ENCODE measurements at places on chromosomes 6 and 20. TPM values are rescaled to one million over a fixed set of nuclear protein-coding genes. Genes with fewer than 3 reads are reported as not detected.

- no peak for DNase-seq
These were observed 39.8 kb upstream of the ARHGAP18 start for GRCh38 chr6:129749749-129750120.

- no peak for DNase-seq
These were observed 21.2 kb upstream of the APMAP start for GRCh38 chr20:25013478-25014380.

GRCh38 chr20:41615676-41616075, 2.5 kb downstream of the CHD6 start:
- DNase-seq: no peak

The CTSZ gene
- total RNA-seq: 131 TPM

- DNase-seq: no peak
These were observed 117.6 kb downstream of the SULF2 start for GRCh38 chr20:47667531-47668312.

DNA sequence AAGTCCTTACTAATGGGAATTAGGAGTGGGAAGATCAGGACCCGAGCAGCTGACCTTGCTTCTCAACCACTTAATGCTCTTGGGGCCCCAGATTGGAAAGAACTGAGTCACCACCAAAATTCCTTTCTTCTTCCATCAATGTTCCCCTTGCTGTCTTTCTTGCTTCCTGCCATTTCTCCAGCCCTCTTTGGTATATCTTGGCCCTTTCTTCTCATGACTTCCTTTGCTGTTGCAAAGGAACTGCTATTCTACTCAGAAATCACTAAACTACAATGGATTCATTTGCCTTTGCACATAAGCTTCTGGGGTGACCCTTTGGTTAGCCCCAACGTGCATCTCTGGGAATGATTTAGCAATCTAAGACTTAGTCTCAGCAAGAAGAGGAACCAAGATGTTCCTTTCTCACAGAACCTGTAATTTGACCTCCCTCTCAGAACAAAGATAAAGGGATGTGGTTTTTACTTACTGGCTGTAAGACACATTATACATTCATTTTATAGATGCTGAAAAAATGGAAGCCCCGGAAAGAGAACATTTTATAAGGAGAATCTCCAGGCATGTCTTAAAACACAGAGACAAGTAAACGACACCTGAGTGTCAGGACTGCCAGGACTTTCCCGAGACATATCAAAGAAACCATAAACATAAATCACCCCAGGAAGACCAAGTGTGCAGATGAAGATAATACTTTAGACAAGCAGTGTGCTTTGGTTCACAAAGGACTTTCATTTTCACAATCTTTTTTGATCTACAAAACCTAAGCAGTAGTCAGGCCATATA, 99.0 kb upstream of the TNFAIP3 start:
- no peak for DNase-seq

DNA sequence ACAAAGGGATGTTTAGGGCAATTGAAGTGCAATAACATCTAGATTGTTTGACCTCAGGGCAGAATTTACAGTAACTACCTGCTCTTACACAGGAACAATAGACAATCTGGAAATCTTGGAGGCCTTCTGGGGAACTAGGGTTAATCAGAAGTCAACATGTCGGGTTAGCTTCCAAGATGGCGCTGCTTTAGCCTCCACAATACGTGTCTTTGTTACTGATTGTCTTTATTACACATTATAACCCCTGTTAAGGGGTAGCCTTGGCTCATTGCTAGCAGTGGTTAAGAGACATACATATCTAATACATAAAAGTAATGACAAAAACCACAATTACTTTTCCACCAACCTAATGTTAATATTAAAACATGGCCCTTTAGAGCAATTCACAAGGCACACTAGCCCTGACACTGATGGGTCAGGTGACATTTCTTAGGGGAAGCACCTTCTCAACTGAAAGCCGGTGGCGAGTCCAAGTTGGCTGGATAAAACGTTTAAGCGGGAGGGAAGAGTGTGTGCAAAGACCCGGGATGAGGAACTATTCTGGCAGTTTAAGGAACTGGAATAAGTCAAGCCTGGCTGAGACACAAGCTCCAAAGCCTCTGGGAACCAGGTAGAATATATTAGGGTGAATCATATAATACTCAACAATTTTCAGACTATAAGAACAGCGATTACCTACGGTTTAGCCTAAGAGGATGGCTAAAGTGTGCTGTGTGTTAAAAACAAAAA, 236.9 kb downstream of the BCAS1 start:
- no peak for DNase-seq

The BTN1A1 gene
- total RNA-seq: not detected

GRCh38 chr20:21450572-21450971, 53.2 kb upstream of the NKX2-4 start:
- DNase-seq: no peak

The TCF15 gene
- total RNA-seq: 11.1 TPM

GRCh38 chr20:4672948-4673347, 48.8 kb upstream of the PRND start:
- DNase-seq: no peak

- DNase-seq: peak; percentile 85
These were observed 129.8 kb downstream of the PREX1 start for GRCh38 chr20:48697845-48698491.

The CFAP206 gene
- 0.11 TPM for total RNA-seq

DNA sequence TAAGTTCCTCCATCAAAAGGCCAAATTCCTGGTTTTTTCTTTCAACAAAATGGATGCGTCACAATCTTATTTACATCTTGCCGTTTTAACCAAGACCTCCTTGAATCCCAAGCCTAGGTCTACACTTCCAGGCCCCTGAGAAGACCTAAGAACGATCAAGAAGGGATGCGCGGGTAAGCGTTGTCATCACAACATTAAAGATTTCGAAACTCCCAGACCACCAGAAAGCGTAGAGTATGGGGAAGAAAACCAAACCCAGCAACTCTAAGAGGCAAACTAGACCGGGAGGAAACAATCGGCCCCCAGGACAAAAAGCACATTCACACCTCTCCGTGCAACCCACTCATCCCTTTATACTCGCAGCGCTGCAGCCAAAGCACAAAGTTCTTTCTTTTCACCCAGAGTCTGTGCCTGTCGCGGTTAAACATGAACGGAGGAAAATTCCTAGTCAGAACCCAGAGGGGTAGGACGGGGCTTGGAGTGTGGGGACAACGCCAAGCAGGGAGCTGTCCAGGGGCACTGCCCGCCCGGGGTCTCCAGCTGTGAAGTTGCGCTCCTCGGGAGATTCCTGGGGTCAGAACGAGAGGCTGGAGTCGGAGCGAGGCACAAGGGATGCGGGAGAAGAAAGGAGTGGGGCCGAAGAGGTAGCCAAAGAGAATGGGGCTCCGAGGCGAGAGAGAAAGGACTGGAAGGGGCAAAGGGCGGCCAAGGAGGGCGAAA, 725 bp downstream of the OSER1 start:
- no peak for DNase-seq

The C6orf15 gene
- not detected for total RNA-seq

The EYA4 gene
- total RNA-seq: 15.4 TPM

The ARFGEF3 gene
- total RNA-seq: 2.0 TPM

The MYCT1 gene
- 15.0 TPM for total RNA-seq

- no peak for DNase-seq
These were observed 62.5 kb upstream of the TIAM2 start for GRCh38 chr6:154932515-154933027.

- DNase-seq: no peak
These were observed 32.0 kb downstream of the GNAS-AS1 start for GRCh38 chr20:58818586-58819285.

DNA sequence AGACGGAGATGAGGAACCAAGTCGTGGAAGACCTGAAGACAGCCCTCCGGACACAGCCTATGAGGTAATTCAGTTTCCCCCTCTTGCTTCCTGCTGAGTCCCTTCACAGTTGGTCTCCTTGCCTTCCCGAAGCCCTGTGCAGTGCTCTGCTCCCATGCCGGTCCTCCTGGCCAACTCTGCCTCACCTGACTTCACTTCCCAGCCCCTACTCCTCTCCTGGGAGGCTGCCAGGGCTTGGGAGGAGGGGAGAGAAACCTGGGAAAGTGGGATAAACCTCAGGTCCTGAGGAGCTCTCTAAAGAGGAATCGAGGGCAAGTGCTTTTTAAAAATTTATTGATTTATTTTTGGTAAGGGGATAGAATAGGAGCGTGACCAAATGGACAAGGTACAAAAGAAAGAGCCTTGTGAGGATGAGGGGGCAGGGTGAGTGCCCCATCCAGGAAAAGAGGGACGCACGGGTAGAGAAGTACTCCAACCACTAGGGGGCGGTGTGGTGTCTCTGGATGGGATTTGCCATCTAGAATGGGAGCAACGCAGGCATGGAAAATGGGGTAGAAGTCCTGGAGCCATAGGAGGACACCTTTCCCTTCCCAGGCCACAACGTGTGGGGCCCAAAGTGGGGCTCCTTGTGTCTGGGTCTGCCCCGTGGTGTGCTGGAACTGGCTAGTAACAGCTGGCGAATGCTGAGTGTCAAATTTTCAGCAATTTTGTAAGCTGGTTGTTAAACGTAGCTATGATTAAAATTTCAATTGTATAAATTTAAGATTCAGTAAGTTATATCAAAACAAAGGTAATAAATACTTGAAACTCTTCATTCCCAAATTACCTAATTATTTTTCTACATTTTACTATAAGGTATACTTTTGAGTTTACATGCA, 69.0 kb downstream of the MOCS1 start:
- DNase-seq: peak; percentile 67

DNA sequence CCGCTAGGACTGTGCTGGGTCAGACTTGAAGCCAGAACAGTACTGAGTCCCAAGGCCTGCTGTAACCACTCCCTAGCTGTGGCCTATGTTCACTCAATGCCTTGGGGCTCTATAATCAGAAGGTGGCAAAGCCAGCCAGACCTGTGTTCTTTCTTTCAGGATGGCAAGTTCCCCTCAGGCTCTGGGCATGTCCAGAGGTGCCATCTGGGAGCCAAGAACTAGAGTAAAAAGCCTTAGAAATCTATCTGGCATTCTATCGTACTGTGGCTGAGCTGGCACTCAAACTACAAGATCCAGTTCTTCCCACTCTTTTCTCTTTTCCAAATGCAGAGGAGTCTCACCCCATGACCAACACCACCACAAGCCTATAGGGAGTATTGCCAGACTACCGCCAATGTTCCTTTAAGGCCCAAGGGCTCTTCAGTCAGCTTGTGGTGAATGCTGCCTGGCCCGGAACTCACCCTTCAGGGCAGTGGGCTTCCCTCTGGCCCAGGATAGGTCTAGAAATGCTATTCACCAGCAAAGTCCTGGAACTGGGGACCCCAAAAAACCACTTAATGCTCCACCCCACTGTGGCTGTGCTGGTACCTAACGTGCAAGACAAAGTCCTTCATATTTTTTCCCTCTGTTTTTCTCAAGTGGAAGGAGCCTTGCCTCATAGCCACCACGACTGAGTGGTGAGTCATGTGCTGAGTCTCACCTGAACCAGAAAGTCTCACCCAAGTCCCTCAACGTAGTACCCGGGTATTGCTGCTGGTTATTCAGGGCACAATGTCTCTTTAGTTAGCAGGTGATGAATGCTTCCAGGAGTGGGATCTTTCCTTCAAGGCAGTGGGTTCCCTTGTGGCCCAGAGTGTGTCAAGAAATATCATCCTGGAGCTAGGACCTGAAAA, 8.6 kb upstream of the SIRPB2 start:
- DNase-seq: no peak

DNA sequence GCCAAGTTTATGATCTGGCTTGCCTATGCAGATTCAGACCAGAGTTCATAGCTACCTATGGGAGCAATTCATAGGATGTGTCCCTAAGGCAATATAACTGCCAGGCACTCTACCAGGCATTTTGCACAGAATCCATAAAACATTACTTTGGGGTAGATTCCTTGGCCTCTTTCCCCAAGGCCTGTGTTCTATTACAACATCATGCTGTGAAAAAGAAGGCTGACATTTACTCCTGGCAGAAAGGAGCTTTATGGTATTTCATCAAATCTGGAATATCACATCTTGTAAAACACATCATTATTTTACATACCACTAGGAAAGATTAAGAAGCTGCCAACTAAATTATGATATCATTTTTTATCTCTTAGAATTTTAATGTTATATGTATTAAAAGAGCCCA, 287.0 kb upstream of the MARCKS start:
- DNase-seq: no peak

The RAB44 gene
- 0.05 TPM for total RNA-seq

The OR2H1 gene
- not detected for total RNA-seq

GRCh38 chr20:47354464-47354713, 2.1 kb downstream of the ZMYND8 start:
- DNase-seq: no peak

The SAMD10 gene
- 5.6 TPM for total RNA-seq

DNA sequence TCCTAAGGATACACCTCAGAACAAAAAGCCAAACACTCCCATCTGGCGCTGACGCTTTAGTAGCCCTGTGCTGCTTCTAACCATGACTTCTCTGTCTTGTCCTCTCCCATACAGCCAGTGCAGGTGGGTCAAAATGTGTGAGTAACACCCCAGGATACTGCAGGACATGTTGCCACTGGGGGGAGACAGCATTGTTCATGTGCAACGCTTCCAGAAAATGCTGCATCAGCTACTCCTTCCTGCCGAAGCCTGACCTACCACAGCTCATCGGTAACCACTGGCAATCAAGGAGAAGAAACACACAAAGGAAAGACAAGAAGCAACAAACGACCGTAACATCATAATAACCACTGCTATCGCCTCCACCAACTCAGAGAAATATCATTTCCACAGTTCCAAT, 1.4 kb downstream of the DEFB132 start:
- no peak for DNase-seq

- no peak for DNase-seq
These were observed 26.7 kb downstream of the IYD start for GRCh38 chr6:150395388-150396009.

GRCh38 chr6:56604186-56604585, 38.5 kb downstream of the DST start:
- DNase-seq: no peak

GRCh38 chr6:7920425-7920824, 9.8 kb upstream of the TXNDC5 start:
- no peak for DNase-seq
